ENCODE measurements at places on chromosomes 3 and 15.

- DNase-seq: no peak
Observed at GRCh38 chr3:138842483-138843188, 7.9 kb upstream of the PIK3CB start.

DNA sequence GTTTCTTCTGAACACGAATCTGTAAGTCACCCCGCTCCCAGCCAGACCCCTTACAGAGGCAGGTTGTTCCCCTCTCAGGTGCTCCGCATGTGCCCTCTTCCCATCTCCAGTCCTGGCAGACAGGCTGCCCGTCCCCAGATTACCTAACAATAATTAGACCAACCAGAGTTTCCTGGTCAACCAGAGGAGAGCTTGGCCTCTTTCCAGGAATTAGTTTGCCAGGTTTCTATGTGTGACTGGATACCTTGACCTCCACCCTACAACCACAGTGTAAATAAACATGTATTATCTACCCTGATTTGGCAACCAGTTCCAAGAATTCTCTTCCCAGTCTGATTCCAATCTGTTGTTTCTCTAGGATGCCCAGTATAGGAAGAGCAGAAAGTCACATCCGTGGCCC is 178.0 kb upstream of the UMPS start:
- peak; percentile 83 for DNase-seq

DNA sequence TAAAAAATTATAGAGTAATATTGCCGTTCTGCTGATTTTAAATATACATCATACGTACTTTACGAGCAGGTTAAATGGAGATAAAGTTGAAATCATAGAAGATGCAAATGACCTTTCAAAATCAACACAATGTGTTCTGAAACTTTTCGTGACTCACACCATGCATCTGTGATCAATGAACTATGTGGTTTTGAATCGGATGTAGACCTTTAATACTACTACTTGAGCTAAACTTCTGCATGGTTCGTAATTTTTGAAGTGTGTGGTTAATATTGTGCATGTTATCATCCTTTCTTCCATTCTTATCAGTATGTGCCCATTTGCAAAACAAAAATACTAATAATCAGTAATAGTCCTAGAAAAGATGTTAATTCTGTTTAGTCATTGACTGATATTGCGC is 58.9 kb downstream of the GASK1A start:
- DNase-seq: no peak

DNA sequence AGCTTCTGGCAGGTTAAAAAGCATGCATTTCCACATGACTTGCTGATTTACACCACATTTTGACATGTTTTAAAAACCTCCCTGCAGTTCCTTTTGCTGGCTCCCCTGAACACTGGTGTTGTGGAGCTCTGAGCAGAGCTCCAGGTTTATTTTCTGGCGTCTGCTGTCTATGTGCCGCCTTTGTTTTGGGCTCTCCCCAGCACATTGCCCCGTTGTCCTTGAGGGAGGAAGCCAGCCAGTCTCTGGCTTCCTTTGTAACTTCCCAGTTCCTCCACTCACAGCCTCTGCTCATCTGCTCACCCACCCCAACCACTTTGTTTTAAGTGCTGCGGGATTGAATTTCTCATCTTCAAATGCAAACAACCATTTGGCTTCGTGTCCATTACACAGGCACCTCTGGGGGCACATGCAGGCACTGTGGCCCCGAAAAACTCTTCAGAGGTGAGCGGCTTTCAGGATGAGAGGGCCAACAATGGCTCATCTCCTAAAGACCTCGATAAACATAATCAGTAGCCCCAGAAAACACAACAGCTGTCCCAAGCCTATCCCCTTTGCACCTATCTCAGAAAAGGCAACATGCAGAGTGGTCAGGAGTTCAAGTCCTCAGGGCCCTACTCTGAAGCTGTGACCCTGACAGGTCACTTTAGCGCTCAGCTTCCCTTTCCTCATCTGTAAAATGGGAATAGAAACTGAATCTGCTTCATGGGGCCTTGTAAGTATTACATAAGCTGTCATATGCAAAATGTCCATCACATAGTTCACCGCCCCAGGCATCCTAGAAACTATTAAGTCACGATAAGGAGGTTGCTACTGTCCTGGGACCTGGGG is 1.3 kb upstream of the MEF2A start:
- no peak for DNase-seq

GRCh38 chr15:100105101-100105500 is 236.7 kb downstream of the ADAMTS17 start:
- DNase-seq: no peak

DNA sequence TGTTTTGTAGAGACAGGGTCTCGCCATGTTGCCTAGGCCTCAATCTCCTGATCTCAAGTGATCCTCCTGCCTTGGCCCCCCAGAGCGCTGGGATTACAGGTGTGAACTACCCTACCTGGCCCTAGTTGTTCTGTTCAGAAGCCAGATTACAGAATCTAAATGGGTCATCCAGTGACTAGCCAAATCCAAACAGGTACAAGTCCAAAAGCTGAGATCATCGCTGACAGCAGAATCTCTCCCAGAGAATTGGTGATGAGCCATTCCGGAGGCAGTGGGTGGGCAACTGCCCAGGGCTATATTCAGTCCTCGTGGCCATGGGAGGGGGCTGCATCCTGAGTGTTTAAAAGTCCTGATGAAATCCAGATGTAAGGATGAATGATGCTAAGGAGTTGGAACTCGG is 47.5 kb upstream of the SEMA4B start:
- no peak for DNase-seq

DNA sequence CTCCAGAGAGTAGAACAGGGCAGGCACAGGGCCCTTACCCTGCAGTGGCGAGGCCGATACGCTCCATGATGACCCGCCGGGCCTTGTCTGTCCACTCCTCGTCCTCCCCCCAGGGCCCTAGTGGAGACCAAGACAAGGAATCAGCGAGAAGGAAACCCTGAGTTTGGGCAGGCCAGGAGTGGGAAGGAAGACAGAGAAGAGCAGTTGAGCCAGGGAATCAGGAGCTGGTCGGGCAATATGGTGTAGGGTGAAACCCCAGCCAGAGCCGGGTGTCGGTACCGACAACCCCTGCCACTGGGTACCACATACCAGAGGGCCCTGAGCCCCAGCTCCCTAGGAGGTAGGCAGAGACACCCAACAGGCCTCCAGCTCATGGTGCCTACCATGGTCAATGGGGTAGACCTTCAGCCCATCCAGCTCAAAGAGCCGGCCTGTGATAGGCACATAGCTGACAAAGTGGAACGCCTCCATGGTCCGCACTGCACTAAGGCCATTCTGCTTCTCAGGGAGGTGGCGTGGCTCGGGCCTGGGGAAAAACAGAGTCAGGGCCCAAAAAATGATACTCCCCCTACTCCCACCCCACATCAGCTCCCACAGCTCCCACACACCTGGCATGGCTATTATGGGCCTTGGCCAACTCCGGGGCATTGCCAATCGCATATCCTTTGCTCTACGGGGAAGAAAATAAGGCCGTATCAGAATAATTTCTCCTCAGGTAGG is 38.0 kb downstream of the SEMA3G start:
- DNase-seq: no peak

GRCh38 chr15:61083081-61083787 is 145.9 kb downstream of the RORA start:
- no peak for DNase-seq

GRCh38 chr3:44442596-44443309 is 34.7 kb downstream of the ZNF445 start:
- no peak for DNase-seq

DNA sequence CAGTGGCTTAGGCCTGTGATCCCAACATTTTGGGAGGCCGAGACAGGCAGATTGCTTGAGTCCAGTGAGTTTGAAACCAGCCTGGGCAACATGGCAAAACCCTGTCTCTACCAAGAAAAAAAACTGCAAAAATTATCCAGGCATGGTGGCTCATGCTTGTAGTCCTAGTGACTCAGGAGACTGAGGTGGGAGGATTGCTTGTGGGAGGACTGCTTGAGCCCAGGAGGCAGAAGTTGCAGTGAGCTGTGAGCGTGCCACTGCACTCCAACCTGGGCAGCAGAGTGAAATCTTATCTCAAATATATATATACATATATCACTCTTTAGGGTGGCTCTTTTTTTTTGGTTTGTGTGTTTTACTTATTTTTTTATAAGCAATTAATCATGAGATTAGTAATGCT is 83.7 kb upstream of the WDR72 start:
- DNase-seq: no peak

DNA sequence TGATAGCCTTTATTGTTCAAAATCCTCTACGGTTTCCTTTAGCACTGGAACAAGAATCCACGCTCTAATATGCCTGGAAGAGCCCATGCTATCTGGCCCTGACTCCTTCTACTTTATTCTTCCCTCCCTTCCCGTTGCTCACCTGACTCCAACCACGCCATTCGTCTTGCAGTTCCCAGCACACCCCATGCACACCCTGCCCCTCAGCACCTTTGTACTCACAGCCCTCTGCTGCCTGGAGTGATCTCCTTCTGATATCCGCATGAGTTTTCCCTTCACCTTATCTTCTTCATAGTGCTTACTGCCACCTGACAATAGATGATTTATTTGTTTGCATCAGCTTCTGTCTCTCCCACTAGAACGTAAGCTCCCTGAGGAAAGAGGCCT is 16.6 kb upstream of the BCL2A1 start:
- no peak for DNase-seq

DNA sequence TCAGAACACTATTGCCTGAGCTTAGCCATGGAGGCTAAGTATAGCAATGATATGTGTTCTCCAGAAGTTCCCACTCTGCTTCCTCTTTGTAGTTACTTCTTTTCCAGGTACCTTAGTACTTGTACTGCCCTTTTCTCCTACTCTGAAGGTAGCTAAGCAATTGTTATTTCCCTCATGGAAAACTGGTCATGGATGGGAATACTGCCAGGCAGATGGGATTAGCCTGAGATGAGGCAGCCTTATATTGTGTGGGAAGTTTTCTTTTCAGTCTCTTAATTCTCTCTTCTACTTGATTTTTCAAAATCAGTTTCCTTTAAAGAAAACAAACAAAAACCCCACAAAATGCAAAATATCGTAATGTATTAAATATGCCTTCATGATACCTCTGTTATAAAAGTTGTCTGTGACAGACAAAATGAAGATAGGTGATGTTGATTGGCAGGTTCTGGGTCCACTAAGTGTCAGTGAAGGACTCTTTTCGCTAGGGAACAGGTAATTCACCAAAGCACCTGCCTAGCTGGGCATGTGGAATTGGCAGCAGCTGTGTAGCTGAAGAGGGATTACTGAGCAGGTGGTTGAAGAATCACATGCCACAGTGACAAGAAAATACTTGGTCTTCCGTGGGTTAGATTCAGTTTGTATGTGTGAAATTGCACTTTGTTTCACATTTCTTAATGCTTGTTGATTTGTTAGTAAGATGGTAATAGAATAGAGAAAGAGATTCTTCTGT is 4.1 kb downstream of the ZNF609 start:
- peak; percentile 35 for DNase-seq

GRCh38 chr3:133927540-133928066 is 31.9 kb upstream of the RAB6B start:
- peak; percentile 54 for DNase-seq

DNA sequence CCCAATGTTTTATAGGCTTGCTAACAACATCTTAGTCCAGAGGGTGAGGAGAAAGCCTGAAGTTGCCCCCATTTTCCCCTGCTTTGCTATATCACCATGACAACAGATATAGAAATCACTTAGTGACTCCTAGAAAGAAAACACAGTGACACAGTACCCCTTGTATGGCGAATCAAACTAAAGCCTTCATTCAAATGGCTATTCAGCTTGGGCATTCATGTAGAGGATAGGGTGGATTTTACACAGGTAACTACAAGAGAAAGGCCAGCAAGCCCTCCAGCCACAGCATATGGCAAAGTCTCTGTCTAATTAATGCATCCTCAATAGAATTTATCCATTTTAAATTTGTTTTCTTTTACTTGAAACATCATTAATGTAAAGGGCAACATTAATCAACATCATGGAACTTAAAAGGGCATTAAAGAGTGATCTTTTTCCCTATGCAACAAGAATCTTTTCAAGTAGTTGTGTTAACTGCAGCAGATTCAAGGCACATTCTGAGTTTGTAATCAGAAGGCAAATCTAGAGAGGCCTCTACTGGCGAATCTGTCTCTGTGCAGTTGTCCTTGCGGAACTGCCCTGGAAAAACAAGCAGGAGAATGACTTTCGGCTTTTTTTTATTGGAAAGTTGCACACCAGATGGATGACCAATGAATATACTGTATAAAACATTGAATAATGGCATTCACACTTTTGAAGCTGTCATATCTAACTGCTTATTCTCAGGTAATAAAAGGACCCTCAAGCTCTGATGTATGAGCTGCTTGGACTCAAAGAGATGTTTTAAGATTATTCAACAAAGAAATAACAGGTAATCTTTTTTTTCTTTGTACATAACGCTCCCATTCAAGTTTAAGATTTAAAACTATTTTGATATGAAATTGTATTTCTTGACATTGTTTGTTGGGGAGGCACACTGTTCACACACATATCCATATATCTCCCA is 621.7 kb upstream of the AGTR1 start:
- DNase-seq: peak; percentile 25

- DNase-seq: no peak
Observed at GRCh38 chr15:73628976-73629797, 4.0 kb downstream of the NPTN start.

DNA sequence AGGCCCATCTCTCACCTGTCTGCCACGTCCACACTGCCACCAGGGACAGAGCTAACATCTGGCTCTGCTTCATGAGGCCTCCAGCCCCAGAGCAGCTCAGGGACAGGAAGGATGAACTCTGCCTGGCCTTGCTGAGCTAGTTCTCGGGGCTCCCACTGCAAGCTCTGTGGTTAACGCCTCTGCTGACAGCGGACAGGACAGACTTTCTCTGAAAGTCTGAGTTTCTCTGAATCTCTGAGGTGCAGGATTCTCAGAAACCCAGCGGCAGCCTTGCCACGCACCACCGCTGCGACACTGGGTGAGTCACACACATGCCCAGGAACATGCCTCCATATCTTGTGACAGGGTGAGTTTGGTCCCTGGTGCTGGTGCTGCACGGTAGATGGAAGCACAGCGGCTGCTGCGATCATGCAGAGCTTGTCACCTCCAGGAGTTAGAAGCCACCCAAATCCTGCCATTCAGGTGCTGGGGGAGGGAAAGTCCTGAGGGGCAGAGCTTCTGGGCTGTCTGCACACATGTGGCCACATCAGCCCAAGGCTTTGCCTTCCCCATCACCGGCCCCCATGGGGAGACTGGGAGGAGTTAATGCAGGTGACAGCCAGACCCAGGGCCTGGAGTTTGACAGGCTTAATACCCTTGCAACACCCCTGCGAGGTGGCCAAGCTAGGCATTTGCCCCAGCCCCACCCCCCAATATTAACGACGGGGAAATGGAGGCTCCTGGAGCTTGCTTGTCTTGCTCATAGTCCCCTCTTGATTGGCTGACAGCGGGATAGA is 267.0 kb downstream of the PLCL2 start:
- no peak for DNase-seq

GRCh38 chr3:120839120-120839519 is 68.9 kb upstream of the STXBP5L start:
- no peak for DNase-seq

- no peak for DNase-seq
Observed at GRCh38 chr3:64149886-64150285, 75.4 kb downstream of the PRICKLE2 start.

GRCh38 chr3:11956781-11957180 is 47.4 kb upstream of the SYN2 start:
- no peak for DNase-seq

- DNase-seq: no peak
Observed at GRCh38 chr3:110495201-110495927, 576.3 kb upstream of the NECTIN3 start.
